ENCODE measurements at places on chromosomes 7 and 10.

GRCh38 chr7:16095171-16095950 is 326.0 kb downstream of the CRPPA start:
- H3K27me3 ChIP-seq: peaks cover 11% of the 10 kb centered on the region
- H3K27ac ChIP-seq: no peak overlapping the region
- H3K4me3 ChIP-seq: no peak overlapping the region
- H3K4me1 ChIP-seq: no peaks in the 10 kb centered on the region
- H3K36me3 ChIP-seq: no peaks in the 10 kb centered on the region

DNA sequence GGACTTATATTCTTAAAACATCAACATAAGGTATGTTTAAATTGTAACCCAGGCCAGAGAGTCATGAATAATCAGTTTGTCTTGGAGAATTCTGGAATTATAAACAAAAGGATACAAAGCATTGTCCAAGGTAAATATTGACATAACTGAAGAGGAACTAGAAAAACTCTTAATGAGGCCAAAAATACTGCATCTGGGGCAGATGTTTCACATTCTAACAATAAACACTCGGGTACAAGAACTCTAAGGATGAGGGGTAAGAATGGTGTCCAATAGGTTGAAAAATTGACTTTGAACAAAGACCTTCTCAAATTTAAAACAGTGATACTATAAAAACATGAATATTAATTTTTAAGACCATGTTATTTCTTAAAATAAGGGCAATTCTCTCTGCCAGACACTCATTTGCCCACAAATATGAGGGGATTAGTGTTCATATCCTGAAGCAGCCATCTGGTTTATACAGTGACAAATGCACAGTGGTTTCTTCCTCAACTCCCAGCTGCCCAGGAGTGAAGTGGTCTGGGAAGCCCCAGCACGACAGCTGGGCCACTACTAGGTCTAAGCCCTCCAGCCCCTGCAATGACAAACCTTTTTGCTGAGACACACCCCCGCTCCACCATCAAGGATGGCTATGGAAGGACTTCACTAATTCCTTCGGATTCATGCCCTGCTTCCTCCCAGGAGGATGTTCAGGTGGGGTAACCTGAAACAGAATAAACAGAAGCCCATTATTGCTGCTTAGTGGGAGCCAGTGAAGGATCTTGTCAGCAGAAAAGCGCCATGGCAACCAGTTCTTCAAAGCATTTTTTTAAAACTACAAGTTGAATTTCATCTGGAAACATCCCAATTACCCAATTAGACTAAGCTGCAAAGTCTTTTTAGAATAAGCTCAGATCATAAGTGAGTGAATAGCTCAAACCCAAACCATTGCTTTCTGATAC is 107.5 kb upstream of the ARID5B start:
- no peak overlapping the region for H3K4me3 ChIP-seq
- H3K4me1 ChIP-seq: no peaks in the 10 kb centered on the region
- H3K36me3 ChIP-seq: no peaks in the 10 kb centered on the region
- H3K27ac ChIP-seq: no peak overlapping the region
- H3K27me3 ChIP-seq: no peaks in the 10 kb centered on the region

DNA sequence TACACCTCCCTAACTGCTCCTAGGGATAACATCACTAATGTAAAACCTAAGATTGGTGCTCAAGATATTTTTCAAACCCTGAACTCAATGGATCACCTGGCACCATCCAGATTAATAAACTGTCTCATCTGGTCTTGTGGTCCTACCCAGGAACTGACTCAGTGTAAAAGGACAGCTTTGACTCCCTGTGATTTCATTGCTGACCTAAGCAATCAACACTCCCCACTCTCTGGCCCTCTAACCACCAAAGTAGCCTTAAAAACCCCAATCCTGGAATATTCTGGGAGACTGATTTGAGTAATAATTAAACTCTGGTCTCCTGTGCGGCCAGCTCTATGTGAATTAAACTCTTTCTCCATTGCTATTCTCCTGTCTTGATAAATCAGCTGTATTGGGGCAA is 6.2 kb upstream of the USP54 start:
- no peak overlapping the region for H3K27ac ChIP-seq
- H3K36me3 ChIP-seq: no peaks in the 10 kb centered on the region
- H3K27me3 ChIP-seq: no peaks in the 10 kb centered on the region
- no peak overlapping the region for H3K4me3 ChIP-seq
- no peaks in the 10 kb centered on the region for H3K4me1 ChIP-seq

- no peaks in the 10 kb centered on the region for H3K27me3 ChIP-seq
- H3K27ac ChIP-seq: no peak overlapping the region
- peaks cover 15% of the 10 kb centered on the region for H3K4me1 ChIP-seq
- peaks cover 2% of the 10 kb centered on the region for H3K36me3 ChIP-seq
These were observed 167.6 kb downstream of the SNX13 start for GRCh38 chr7:17772581-17773288.

GRCh38 chr7:36796850-36797536 is 72.7 kb upstream of the AOAH start:
- no peaks in the 10 kb centered on the region for H3K27me3 ChIP-seq
- H3K4me3 ChIP-seq: no peak overlapping the region
- DNase-seq: no peak

- H3K36me3 ChIP-seq: no peaks in the 10 kb centered on the region
- H3K4me3 ChIP-seq: no peak overlapping the region
- no peak overlapping the region for H3K27ac ChIP-seq
- H3K27me3 ChIP-seq: peaks cover 9% of the 10 kb centered on the region
- H3K4me1 ChIP-seq: no peaks in the 10 kb centered on the region
These were observed 102.1 kb upstream of the MDFIC start for GRCh38 chr7:114819616-114820362.

- no peak for DNase-seq
- no peak overlapping the region for H3K4me3 ChIP-seq
- no peaks in the 10 kb centered on the region for H3K27me3 ChIP-seq
These were observed 284.7 kb downstream of the HDAC9 start for GRCh38 chr7:18780266-18780665.

GRCh38 chr10:28332726-28333125 is 29.9 kb upstream of the MPP7 start:
- H3K27ac ChIP-seq: peak overlapping the region; percentile 98
- peak; percentile 17 for DNase-seq
- peak overlapping the region; percentile 92 for H3K4me3 ChIP-seq
- peaks cover 41% of the 10 kb centered on the region for H3K36me3 ChIP-seq
- peaks cover 35% of the 10 kb centered on the region for H3K4me1 ChIP-seq

GRCh38 chr7:155831807-155832524 is 19.7 kb upstream of the SHH start:
- H3K4me1 ChIP-seq: no peaks in the 10 kb centered on the region
- H3K4me3 ChIP-seq: no peak overlapping the region
- no peaks in the 10 kb centered on the region for H3K36me3 ChIP-seq

DNA sequence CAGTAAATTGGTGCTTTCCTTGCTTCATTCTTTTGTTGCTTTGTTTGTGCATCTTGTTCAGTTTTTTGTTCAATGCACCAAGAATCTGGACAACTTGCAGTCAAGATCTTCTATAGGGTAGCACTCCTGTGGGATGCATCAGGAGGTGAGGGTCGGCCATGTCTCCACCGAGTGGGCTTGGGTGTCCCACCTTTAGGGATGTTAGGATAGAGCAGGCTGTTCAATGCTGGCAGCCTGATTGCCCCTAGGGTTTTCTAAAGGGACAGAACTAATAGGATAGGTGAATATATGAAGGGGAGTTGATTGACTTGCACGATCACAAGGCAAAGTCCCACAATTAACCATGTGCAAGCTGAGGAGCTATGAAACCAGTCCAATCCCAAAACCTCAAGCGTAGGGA is 109.9 kb downstream of the GLRX3 start:
- H3K27me3 ChIP-seq: peaks cover 42% of the 10 kb centered on the region
- H3K4me3 ChIP-seq: no peak overlapping the region

- peak; percentile 25 for DNase-seq
- H3K4me3 ChIP-seq: no peak overlapping the region
- no peaks in the 10 kb centered on the region for H3K4me1 ChIP-seq
- H3K27me3 ChIP-seq: no peaks in the 10 kb centered on the region
- H3K36me3 ChIP-seq: peaks cover 7% of the 10 kb centered on the region
These were observed 197.4 kb downstream of the RNLS start for GRCh38 chr10:88385601-88386203.

DNA sequence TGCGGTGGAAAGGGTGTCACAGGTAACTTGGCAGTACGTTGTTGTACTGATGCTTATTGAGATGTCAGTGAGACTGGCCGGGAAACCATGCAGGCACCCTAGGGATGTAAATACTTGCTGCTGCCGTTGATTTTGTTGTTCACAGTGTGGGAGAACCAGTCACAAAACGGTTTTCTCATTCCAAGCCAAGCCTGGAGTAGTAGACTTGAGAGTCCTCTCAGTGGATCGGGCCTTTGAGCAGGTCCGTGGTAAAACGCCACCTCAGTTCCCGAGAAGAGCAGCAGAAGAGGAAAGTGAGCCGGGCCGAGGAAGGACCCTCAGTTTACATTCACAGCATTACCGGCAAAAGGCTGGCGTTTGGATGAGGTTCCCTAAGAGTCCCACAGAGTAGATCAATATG is 1.1 kb downstream of the JAKMIP3 start:
- no peaks in the 10 kb centered on the region for H3K4me1 ChIP-seq
- peaks cover 30% of the 10 kb centered on the region for H3K27me3 ChIP-seq
- H3K36me3 ChIP-seq: peaks cover 3% of the 10 kb centered on the region
- no peak overlapping the region for H3K4me3 ChIP-seq
- no peak for DNase-seq

All from effector memory CD8-positive, alpha-beta T cell (primary cell).